B cell (primary cell): ENCODE measurements at places on chromosomes 12 and 14. TPM values are rescaled to one million over a fixed set of nuclear protein-coding genes. Genes with fewer than 3 reads are reported as not detected.

DNA sequence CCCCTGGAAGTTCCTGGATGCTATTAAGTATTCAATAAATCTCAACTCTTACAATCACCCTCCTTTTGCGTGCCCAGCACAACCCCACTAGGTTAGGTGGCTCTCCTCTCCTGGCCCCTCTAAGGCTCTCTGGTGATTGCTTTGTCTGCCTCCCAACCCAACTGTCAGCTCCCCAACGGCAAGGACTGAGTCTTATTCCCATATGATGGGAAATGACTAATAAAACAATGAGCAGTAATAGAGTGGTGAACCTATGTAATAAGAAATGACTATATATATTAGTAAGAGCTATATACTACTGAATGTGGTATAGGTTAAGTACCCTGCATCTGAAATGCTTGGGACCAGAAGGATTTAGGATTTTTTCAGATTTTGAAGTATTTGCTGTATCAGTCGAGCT lies 8.1 kb downstream of the APPL2 start:
- DNase-seq: no peak

- DNase-seq: peak; percentile 48
Observed at GRCh38 chr14:92747701-92748258, 647 bp downstream of the LGMN start.

DNA sequence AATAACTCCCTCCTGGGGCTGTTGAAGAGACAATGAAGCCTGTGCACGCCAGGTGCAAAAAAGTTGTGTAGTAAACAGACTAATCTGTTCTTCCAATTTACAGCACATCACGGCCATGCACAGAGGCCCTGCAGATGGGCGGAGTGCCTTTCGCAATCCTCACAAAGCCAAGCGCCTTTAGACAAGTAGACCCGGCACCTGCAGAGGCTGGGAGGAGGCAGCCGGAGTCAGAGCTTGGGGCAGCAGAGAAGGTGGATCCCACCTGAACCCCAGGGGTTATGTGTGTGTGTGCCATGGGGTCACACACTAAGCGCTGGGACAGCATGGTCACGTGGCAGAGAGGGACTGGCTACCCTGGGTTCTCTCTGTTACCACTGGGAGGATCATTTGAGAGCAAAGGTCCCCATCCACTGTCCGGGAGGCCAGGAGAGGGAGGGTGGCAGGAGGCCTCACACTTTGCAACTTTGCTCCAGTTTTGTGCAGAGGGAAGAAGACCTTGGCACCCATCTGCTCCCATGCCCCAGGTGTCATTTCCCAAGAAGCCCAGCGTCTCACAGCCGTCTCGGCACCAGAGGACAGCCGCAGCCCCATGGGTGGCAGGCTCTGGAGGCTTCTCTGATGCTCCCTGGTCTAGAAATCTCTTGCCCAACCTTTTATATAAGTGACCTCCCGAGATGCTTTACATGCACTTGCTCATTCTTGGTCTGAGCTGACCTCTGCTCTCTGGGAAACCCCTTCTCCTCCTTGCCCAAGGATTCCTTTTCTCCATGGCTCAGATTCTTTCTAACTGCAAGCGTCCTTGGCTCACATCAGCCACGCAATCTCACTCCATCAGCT lies 80.0 kb upstream of the DICER1 start:
- no peak for DNase-seq

DNA sequence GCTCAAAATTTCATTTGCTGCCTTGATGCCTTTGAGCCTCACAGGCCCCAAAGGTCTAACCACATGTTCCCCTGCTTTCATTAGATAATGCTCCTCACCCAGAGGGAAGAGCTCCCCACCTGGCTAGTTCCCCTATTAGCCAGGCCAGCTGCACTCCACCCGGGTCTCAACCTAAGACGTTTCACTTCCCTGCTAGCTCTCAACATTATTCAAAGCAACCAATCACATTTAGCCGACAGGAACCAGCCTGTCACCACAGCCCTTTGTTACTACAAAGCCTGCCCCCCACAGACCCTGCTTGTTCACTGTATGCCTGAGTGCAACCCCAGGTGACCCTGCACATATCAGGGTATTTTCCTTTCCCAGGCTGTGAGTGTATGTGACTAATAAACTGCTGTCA lies 78.6 kb downstream of the SLC15A5 start:
- peak; percentile 29 for DNase-seq

- peak; percentile 95 for DNase-seq
Observed at GRCh38 chr12:9760699-9761418, at the start of gene CD69. TSS of gene CD69 (minus strand) at chr12:9760901. CDS start at chr12:9760820, 81 bp downstream.

GRCh38 chr12:82326905-82327503 lies 31.2 kb downstream of the CCDC59 start:
- DNase-seq: no peak

GRCh38 chr14:53547593-53547992 lies 394.5 kb upstream of the DDHD1 start:
- DNase-seq: no peak

Gene KRR1
- total RNA-seq: 80.2 and 87.7 TPM in 2 replicates

Gene HCFC2
- 10.5 and 11.6 TPM in 2 replicates for total RNA-seq
